Activated CD8-positive, alpha-beta memory T cell treated with anti-CD3 and anti-CD28 coated beads for 1 hour (primary cell): ENCODE measurements at places on chromosomes 11 and 22.

GRCh38 chr11:8488395-8488794 lies 105.6 kb downstream of the STK33 start:
- DNase-seq = no peak

DNA sequence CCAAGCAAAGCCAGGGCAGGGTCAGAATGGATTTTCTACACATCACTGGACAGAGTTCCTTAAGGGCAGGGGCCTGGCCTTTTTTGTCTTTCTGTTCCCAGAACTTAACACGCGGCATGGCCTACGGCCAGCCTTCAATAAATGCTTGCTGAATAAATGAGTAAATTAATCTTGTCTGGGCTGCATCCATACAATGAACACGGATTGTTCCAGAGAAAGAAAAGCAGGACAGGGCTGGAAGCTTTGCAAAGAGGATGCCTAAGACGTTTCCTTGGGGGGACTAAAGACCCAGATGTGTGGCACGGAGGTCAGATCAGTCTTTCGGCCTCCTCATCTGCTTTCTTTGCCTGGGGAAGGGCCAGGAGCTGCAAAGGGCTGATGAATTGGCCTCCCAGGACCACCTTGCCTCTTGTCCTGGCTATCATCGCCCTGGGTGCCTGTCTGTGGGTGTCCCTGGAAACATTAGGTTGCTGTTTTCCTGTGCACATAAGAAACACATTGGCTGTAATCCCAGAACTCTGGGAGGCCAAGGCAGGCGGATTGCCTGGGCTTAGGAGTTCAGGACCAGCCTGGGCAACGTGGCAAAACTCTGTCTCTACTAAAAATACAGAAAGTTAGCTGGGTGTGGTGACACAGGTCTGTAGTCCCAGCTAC lies 20.8 kb upstream of the RFPL3 start:
- DNase-seq = no peak

DNA sequence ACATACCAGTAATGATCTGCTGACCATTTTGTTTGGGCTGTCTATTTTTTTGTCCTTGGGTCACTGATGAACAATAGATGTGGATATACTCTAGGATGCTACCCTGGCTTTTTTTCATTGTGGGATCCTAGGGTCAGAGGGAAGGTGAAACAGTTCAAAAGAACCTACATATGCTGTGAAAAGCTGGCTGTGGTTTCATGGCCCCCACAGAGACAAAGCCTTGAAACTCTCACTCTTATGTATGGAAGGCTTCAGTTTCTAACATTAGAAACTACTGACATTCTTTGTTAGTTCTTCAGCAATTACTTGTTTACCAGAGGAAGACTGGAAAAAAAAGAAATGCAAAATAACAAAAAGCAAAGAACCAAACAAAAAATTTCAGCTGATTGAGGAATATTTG lies 250.7 kb downstream of the FAT3 start:
- no peak for DNase-seq

- no peak for DNase-seq
Observed at GRCh38 chr11:6319704-6320410, 444 bp downstream of the CAVIN3 start.

- no peak for DNase-seq
Observed at GRCh38 chr11:110038201-110038600, 55.0 kb upstream of the ZC3H12C start.

GRCh38 chr11:35040221-35040942 lies 98.6 kb upstream of the CD44 start:
- peak; percentile 17 for DNase-seq

- DNase-seq = no peak
Observed at GRCh38 chr22:19210188-19210587, 31.7 kb upstream of the SLC25A1 start.

- DNase-seq = no peak
Observed at GRCh38 chr11:46582588-46582987, 11.2 kb downstream of the AMBRA1 start.

DNA sequence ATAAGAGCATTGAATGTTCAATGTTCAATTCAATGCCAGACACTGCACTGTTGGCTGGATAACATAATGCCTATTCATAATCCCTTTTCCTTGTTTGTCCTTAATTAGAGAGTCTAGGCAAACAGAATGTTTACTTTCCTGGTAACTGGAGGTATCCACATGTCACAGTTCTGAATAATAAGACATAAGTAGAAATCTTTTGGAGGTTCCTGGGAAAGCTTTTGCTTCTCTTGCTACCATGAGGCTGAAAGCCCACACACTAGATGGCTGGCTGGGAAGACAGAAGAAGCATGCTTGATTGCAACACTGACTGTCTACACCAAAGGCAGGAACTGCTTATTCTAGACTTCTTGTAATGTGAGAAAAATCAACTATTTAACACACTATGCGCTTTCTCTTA lies 79.5 kb downstream of the GAB2 start:
- DNase-seq = no peak

- no peak for DNase-seq
Observed at GRCh38 chr11:76701294-76702040, 30.9 kb upstream of the LRRC32 start.

GRCh38 chr11:8415195-8415594 lies 151.5 kb upstream of the LMO1 start:
- DNase-seq = no peak

DNA sequence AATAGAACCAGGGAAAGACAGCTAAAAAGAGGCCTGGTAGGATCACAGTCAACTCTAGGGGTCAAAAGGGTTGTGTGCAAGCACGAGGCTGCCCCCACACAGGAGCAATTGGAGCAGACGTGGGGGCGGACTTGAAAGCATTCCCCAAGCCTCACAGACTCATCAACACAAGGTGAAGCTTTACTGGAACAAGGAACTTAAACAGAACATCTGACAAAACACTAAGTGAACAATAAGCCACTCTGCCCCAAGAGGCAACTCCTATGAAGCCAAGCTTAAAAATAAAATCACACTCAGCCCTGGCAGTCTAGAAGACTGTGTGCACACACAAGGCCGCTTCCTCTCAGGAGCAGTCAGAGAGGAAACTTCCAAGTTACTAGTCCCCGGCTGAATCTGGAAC lies 32.2 kb upstream of the TEAD1 start:
- DNase-seq = no peak

DNA sequence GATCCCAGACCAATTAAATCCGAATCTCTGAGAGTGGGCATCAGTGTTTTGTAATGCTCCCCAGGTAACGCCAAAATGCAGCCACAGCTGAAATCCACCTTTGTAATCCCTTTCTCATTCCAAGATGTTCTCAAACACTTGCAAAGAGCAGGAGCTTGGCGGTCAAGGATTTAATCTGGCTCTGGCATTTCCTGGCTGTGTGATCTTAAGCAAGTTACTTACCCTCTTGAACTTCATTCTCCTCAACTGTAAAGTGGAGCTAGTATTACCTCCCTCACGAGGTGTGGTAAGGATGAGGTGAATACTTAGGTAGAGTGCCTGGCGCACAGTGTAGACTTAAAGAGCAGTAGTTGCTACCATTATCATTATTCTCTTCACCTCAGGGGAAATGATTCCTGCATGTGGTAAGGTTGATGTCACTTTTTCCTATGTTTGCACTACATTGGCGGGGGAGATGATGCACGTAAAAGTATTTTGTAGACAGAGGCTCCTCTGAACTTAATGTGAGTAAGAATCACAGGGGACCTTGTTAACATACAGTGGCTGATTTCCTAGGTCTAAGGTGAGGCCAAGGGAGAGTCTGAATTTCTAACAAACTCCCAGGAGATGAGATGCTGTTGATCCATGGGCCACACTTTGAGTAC lies 210.4 kb upstream of the PITPNB start:
- DNase-seq = no peak

GRCh38 chr11:121415856-121416255 lies 36.3 kb upstream of the SORL1 start:
- DNase-seq = no peak

- no peak for DNase-seq
Observed at GRCh38 chr11:4455419-4455818, 6.3 kb downstream of the OR52K2 start.

GRCh38 chr11:1832920-1833295 lies 1.9 kb upstream of the SYT8 start:
- DNase-seq = no peak

DNA sequence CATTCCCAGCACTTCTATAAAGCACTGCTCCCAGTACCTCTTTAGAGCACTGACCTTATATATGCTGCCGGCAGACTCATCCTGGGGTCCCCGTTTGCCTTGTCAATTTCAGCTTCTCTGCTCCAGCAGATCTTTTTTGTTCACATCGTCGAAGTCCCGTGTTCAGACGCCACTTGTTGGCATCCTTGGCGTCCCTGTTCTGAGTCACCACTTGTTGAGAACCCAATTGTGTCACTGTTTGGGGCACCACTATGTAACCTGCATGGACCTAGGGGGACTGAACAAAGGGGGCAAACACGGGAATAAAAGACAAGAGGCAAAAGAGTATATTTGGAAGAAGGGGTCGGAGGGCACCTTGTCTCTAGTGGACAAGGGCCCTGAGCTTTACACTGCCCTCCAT lies 25.5 kb downstream of the OR10A6 start:
- no peak for DNase-seq

GRCh38 chr11:18700375-18700774 lies 1.8 kb downstream of the TMEM86A start:
- DNase-seq = no peak

DNA sequence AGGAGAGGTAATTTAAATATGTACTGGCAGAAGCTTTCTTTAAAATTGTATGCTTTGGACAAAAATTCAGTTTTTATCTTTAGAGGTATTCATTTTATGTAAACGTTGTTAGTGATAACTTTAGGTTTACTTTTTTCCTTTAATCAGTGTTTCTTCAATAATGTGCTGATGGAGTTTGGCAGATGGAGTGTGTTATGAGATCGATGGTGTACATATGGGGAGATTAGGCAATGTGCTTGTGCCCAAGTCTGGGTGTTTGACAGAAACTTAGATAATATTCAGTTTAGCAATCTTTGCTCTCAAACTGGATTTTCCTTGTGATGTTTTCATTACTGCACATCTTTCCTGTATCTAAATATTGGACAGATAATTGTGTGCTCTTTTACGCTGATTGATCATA lies 425.4 kb downstream of the JRKL start:
- no peak for DNase-seq

DNA sequence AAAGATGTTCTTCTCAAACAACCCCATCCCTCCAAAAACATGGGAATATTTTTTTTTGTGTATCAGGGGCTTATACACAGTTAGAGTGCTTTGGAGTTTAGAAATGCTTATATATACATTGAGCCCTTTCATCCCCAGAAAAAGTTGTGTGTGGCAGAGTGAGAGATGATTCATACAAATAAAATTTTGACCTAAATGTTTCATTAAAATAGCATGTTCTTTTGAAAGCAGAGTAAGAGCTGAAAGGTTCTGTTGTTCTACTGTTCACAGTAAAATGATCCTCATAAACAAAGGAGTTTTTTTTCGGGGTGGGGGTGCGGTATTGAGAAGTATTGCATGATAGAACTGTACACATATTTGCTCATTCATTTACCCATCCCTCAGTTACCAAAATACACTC lies 512.4 kb downstream of the DLG2 start:
- DNase-seq = no peak

- DNase-seq = no peak
Observed at GRCh38 chr11:55172734-55173415, 89.1 kb upstream of the TRIM48 start.

GRCh38 chr11:62427630-62428233 lies 8.9 kb downstream of the SCGB1A1 start:
- DNase-seq = no peak

- DNase-seq = no peak
Observed at GRCh38 chr11:8227156-8228152, 36.2 kb downstream of the LMO1 start.

- DNase-seq = no peak
Observed at GRCh38 chr22:23176645-23177027, 3.7 kb upstream of the BCR start.

DNA sequence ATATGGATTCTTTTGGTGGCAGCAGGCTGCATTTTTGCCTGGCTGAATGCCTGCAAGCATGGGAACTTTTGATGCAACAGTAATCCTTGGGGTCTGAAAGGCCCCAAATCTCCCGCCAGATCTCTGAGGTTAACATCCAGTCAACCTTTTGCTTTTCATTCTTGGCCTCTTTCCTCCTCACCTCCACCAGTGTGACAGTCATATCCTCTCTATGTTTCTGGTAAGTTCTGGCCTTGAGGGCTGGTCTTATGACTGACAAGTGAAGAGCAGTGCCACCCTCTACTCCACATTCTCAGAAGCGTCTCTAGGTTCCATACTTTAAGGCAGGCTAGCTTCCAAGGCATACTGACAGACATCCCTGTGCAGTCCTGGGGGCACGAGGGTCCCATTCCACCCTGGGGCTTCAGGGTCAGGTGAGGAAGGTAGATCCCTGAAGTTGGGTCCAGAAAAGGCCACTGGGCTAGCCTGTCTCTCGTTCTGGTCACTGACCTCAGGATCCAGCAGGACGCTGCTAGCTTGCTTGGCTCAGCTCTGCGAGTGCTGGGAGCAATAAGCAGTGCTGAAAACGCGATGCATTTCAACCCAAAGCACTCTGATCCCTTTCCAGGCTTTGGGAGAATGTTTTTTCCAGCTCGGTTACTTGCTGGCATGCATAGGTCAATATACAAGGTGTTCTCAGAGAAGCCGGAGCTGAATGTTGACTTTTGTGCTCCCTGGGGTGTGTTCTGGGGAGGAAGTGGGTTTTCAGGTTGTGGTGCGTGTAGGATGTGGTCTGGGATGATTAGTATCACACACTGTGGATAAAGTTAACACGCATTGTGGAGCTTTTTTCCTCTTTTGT lies 75.2 kb downstream of the PTPRJ start:
- DNase-seq = peak; percentile 4

GRCh38 chr11:66339162-66339675 lies 3.0 kb upstream of the RIN1 start:
- DNase-seq = no peak

- DNase-seq = no peak
Observed at GRCh38 chr11:94031625-94032024, 10.5 kb downstream of the HEPHL1 start.

GRCh38 chr22:38873469-38874411 lies 1.7 kb upstream of the CBX6 start:
- DNase-seq = peak; percentile 33

GRCh38 chr11:132993991-132994502 lies 538.3 kb downstream of the OPCML start:
- DNase-seq = no peak

DNA sequence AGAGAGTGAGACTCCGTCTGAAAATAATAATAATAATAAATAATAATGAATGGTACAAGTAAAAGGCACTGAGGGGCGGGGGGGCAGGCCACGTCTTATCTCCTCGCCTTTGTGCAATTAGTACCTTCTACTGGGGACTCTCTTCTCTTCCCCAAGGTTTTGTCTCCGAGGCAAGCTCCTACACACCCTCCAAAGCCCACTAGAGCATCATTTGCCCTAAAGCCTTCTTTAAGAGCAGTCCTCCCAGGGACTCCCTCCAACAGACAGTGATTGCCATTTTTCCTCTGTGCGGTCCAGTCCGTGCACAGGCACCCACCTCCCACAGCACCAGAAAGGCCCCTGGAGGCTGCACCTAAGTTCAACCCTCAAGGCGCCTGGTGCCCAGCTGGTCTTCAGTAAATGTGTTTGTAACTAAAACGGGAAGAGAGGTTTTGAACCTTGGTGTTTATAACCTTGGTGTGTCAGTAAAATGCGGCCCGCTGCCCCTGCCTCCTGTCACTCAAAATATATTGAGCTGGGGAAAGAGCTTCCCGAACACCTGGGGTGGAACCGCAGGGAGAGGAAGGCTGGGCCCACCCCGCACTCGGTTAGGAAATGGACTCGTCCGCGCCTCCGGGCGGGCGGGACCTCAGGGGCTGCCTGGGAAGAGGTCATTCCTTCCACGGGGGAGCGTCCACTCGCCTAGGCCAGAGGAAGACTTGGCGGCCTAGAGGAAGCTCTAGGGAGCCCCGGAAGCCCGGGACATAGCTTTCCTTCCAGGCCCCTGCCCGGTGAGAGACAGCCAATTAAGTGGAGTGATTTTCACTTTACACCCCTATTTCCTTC lies 4.7 kb upstream of the KDELR3 start:
- no peak for DNase-seq
